ENCODE measurements at places on chromosomes 16 and 17. TPM values are rescaled to one million over a fixed set of nuclear protein-coding genes. Genes with fewer than 3 reads are reported as not detected.

The EPX gene
- 0.86 TPM for total RNA-seq

The SYNGR3 gene
- 11.4 TPM for total RNA-seq

The NTN1 gene
- 0.43 TPM for total RNA-seq

The CACNG3 gene
- not detected for total RNA-seq

The HBM gene
- total RNA-seq = 96.6 TPM

The NKD1 gene
- 2.3 TPM for total RNA-seq

The DNASE1L2 gene
- 0.85 TPM for total RNA-seq

The TUBG2 gene
- total RNA-seq = 13.8 TPM

The RNU2-1 gene
- total RNA-seq = 8,053 TPM

The BCAR1 gene
- total RNA-seq = 71.3 TPM

The CCDC78 gene
- 6.4 TPM for total RNA-seq

The RND2 gene
- total RNA-seq = 0.32 TPM

The NACA2 gene
- not detected for total RNA-seq

The MEOX1 gene
- 32.9 TPM for total RNA-seq

The DRC7 gene
- not detected for total RNA-seq

The GAN gene
- total RNA-seq = 7.4 TPM

The RGS9 gene
- 9.2 TPM for total RNA-seq

The TBC1D3K gene
- total RNA-seq = not detected

The SLC5A10 gene
- total RNA-seq = 0.17 TPM

The THOC6 gene
- 19.3 TPM for total RNA-seq

The MAP1LC3B gene
- 51.9 TPM for total RNA-seq

The MYH1 gene
- not detected for total RNA-seq

The SHCBP1 gene
- 8.0 TPM for total RNA-seq

The CDRT15 gene
- not detected for total RNA-seq

The SOCS7 gene
- total RNA-seq = 9.8 TPM

The CNTNAP1 gene
- 4.6 TPM for total RNA-seq

The KRT12 gene
- not detected for total RNA-seq

The RASD1 gene
- 19.5 TPM for total RNA-seq

The TNFRSF17 gene
- total RNA-seq = 20.1 TPM

The HS3ST6 gene
- total RNA-seq = not detected

The SLC22A31 gene
- 2.3 TPM for total RNA-seq

The CCL8 gene
- 0.95 TPM for total RNA-seq

The MT1A gene
- not detected for total RNA-seq

The DDX28 gene
- 11.2 TPM for total RNA-seq

The CHD3 gene
- 63.7 TPM for total RNA-seq

The OTOA gene
- total RNA-seq = 2.6 TPM

The CDR2L gene
- 1.7 TPM for total RNA-seq

The RAB34 gene
- total RNA-seq = 45.0 TPM

The PYDC1 gene
- not detected for total RNA-seq

The TP53TG3B gene
- total RNA-seq = not detected

The HSPB9 gene
- total RNA-seq = not detected

The WDR90 gene
- total RNA-seq = 30.2 TPM

The PRSS33 gene
- total RNA-seq = not detected

The TP53TG3D gene
- total RNA-seq = 1.2 TPM

The FNDC8 gene
- total RNA-seq = not detected

The RAC3 gene
- 0.60 TPM for total RNA-seq

Data from spleen (tissue), 13 donors.